ENCODE measurements at places on chromosomes 1 and 21.

DNA sequence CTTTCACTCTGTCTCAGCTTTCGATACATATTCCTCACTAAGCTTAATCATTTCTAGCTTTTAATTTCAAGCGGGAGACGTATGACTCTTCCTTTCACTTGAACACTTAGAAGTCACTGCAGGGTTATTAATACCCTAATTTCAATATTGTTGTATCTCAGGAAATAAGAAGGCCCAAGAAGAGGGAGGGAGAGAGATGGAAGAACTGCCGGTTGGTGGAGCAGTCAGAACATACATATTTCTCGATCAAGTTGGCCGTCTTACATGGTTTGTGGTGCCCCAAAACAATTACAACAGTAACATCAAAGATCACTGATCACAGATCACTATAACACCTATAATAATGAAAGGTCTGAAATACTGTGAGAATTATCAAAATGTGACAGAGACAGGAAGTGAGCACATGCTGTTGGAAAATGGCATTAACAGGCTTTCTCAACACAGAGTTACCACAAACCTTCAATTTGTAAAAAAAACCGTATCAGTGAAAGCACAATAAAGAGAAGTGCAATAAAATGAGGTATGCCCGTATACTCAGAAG, 145.4 kb upstream of the HP1BP3 start:
- DNase-seq: no peak

DNA sequence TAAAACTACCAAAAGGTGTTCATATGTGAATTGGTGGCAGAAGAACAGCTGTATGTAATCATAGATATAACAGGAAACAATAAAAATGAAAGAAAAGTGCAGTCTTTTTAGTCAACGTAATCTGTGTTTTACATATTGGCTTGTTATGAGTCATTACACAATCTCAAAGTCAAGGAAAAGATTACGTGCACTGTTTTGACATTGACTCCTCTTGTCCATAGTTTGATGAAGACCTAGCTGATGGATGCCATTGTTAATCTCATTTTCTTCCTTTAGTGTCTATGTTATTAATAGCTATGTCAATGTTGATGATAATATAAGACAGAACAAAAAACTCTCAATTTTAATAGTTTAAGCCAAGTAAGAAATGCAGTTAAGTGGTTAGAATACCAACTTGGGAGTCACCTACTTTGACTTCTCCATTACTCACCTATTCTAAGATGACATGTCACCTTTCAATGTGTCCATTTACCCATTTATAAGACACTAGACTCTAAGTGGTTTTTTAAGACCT, 84.5 kb upstream of the SAMSN1 start:
- no peak for DNase-seq

GRCh38 chr1:8425150-8425780, 107.4 kb downstream of the SLC45A1 start:
- DNase-seq: no peak

DNA sequence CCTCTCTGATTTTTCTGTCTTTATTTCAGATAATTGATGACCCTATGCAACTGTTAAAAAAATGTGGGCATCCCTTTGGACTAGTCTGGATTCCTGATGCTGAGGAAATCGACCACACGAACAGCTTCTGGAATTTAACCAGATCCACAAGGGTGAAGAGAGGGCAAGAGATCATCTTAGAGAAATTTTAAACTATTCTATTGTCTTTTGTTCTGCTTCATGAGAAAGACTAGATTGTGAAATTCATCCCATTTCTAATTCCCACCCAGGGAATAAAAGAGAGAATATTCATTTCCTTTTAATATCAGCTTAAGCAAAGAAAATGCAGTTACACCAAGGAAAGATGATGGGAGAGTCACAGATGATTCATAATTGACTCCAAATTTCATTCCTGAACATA, 71.8 kb downstream of the DUSP10 start:
- no peak for DNase-seq
